Dorsolateral prefrontal cortex (tissue), 122 donors: ENCODE measurements at places on chromosomes 3 and 15.

DNA sequence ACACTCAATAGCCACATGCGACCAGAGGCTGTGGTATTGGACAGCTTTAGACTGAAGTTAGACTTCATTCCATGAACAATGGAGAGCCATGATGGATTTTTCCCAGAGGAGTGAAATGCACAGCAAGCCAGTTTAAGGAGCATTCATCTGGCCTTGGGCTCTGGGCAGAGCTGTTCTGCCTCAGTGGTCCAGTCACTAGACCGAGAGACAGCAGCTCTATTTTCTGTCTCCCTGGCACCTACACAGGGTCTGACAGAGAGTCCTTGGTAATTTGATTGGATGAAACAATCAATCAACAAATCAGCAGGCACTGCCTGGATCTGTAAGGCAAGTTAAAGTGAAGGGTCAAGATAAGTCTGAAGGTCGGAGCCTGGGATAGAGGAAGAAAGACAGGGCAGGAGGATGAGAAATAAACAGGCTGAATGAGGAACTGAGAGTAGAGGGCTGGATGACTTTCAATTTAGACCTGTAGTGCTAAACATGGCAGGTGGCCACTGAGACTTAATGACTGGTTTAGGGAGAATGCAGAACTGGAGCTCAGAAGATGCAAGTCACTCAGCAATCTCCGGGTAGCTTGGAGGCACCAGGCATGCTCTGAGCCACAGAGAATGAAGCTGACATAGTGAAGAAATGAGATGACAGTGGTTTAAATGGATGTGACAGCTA is 98.5 kb upstream of the SLC25A36 start:
- no peak for DNase-seq

DNA sequence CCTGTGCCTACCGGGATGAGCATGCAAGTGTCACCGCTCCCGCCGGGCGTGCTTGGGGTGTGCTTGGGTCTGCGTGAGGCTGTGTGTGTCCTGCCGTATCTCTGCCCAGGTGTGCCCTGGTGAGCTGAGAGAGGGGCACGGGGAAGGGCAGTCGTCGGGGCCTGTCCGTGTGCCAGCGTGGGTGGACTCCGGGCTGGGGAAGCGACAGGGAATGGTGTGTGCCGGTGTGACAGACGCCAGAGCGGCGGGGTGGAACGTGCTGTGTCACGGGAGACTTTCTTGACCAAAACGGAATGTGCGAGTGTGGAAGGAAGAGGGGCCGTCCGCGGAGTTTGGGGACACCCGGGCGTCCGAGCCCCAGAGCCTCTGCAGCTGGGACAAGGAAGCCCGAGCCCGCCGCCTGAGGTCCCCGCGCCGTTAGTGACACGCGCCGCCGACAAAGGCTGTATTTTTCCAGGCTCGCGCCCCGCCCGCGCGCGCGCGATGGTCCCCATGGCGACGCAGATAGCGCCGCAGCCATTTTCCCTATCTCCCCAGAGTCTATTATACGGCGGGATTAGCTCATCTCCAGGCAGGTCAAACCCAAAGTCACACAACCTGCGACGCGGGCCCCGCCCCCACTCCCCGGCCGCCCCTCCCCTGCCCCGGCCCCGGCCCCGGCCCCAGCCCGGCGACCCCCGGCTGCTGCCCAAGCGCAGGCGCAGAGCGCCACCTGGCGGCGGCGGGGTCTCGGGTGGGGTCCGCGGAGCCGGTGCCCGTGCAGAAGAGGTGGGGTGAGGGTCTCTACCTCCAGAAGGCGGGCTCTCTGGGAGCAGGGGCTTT is 4.5 kb upstream of the GATA2 start:
- DNase-seq = peak; percentile 85

DNA sequence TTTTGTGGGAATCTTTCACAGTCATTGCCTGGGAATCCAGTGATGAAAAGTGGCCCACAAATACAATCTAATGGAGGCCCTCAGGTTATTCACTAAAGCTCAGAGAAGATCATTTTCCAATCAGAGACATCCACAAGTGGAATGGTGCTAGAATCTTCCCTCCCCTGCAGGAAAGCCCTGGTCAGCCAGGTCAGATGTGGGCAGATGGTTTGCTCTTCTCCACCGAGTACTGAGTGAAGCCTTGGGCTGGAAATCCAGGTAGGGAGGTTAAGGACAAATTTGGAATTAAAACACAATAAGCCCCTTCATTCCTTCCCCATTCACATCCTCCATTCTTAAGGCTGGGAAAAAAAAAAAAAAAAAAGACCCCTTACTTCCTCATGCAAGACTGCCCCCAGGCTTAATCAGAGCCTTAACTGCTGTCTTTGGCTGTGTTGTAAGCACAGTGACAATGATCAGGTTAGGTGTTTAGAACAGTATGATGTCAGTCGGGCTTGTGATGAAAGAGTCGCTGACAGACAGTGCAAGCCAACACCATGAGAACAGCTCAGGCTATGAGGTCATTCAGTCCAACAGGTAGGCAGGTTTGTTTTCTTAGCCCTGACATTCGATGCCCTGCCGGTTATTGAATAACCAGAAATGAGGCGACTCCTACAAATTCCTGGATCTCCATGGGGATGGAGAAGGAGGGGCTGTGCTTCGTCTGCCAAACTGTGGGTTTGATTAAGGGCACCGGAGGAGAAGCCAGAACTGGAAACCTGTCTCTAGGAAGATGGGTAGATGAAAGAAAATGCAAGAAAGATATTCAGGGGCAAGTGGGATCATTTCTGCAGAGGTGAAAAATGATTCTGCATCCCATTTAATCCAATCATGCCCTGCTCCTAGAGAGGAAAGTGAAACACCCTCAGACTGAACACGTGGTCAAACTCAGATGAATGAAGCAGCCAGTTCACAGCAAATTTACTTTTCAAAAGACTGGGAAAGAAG is 23.5 kb upstream of the HES1 start:
- DNase-seq = no peak

GRCh38 chr3:47008851-47009224 is 29.4 kb downstream of the NBEAL2 start:
- no peak for DNase-seq

DNA sequence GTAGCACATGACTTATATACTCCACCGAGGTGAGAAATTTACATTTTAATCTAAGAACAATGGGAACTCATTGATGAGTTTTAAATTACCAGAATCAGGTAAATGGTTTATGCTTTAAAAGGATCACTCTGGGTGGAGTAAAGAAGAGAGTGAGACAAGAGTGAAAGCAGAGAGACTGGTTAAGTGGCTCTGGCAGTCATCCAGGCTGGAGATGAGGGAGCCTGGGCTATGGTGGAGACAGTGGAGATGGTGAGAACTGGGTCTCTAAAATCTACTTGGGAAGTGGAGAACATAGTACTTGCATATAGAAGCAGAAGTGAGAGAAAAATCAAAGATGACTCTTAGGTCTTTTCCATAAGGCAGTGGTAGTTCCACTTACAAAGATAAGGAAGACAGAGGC is 37.1 kb upstream of the SLC25A36 start:
- DNase-seq = no peak

GRCh38 chr3:43062564-43063040 is 43.3 kb downstream of the POMGNT2 start:
- no peak for DNase-seq

DNA sequence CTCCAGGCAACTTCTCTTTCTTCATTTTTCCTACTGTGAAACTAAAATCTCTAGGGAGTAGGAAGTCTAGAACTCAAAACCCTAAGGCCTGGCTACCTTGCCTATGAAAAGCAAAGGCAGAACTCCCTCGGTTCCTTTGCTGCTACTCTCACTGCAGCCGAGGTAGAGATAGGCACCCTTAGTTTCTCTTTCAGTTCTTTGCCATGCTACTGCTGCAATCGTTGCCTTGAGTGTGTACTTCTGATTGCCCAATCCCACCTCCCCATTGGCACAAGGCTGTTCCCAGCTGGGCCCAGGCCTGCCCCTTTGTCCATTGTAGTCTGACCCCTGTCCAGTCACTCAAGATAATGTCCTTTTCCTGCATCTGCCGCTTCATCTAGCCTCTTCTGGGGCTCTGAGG is 92.3 kb upstream of the MRPS22 start:
- DNase-seq = no peak

DNA sequence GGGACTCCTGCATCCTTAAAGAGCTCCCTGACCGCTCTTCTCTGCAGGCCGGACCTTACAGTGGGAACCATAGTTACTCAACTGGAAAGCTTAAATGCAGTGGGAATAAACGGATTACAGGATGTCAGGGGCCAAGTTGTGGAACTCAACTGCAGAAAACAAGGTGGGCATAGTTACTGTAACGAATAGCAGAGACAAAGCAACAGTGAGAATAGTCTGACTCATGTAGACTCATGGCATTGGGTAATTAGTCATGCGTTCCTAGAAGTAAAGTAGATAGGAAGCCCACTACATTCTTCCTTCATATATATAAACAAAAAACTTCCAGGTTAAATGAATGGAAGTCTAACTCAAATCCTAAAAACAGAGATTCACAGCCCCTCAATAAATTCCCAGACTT is 95.5 kb upstream of the CHRNA7 start:
- no peak for DNase-seq

- DNase-seq = peak; percentile 70
Measured at GRCh38 chr3:38117748-38118420, 19.0 kb downstream of the ACAA1 start.

DNA sequence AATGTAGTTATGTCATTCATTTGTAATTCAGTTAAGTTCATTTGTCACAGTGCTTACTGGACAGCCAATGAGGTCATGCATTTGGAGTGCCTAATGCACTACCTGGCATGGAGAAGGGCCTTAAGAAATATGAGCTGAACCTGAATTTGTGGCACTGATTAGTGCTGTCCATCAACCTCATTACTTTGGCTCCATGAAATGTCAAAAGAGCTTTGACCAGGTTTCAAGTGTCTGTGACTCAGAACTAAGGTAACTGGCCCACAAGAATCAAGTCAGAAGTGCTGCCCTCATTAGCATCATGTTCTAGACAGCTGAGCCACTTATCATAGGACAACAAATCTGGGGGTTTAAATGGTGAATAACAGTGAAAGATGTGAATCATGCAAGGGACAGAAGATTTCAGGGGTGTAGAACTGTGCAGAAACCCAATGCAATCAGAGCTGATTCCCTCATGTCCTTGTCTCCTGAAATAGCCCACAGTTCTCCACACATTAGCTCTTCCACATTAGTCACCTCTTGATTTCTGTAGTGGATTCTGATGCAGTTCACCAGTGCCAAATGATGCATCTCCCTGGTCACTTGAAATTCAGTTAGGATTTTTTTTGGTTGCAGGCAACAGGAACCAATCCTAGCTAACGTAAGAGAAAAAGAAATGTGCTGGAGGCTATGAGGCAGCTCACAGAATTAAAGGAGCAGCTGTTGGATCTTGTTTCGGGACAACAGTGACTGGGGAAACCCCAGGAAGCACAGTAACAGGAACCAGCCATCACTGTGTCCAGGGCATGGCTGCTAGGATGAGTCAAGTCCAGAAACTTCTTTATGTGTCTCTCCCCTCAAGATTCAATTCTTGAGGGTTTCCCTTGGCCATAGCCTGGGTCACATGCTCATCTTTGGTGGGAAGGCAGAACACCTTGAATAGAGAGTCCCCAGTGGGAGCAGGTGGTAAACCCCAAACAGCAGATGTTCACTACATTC is 38.7 kb downstream of the CHST2 start:
- no peak for DNase-seq

DNA sequence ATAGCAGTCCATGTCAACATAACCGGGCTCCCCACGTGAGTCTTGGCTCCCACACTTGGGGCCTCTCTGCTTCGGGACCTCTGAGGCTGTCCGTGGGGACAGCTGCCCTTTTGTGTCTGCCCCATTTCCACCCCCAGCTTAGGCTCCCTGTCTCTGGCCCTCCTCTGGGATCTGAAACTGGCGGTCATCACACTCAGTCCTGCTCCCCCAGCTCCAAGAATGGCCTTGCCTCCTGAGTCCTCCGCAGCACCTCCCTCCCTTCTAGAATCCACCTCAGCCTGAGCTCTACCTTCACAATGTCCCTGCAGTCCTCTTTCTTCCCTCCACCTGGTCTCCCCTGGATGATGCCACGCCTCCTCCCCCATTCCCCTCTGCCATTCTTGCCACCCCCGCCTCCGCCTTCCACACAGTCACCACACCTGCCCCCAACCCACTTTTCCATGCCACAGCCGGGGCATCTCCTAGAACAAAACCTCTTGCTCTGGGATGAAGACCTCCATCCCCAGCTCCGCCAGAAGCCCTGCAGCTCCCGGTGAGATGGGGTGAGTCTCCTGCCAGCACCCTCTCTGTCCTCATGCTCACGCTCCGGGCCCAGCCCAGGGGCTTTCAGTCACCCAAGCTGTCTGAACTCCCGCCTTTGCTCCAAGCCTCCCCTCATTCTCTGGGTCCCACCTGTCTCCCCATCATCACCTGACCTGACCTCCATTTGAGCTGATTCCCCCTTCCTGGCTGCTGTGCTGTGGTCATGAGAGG is 7.0 kb upstream of the ZXDC start:
- DNase-seq = no peak

GRCh38 chr3:126847061-126847460 is 135.9 kb upstream of the PLXNA1 start:
- no peak for DNase-seq

- DNase-seq = no peak
Measured at GRCh38 chr3:141093971-141094684, 43.0 kb downstream of the SPSB4 start.

GRCh38 chr3:125023833-125024555 is 31.8 kb downstream of the HEG1 start:
- DNase-seq = no peak

GRCh38 chr3:177145381-177145780 is 51.9 kb downstream of the TBL1XR1 start:
- DNase-seq = no peak

DNA sequence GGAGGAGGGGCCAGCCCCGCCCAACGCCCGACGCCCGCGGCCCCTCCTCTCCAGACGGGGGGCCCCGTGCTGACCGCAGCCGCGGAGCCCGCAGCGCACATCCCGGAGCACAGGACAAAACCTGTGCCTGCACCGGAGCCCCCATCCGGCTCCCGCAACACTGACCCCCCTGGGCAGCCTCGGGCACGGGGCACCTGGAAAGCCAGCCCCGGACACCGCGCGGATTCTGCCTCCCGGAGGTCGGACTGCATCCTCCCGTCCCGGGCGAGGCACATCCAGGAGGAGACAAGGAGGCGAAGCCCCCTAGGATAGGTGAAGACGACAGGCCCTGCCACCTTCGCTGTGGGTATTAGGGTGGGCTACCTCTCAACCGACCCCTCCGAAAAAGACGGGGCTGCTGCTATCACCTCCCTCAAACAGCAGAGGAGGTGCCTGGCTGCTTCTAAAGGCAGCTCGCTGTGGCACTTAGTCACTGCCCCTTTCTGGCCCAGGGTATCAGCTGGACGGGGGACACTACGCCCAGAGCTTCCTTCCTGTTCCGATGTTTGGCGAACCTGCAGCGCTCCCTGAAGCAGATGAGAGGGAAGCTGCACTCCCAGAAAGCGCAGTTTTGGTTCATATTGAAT is 10.6 kb downstream of the XXYLT1 start:
- no peak for DNase-seq
